ENCODE measurements at places on chromosomes 13 and 19.

DNA sequence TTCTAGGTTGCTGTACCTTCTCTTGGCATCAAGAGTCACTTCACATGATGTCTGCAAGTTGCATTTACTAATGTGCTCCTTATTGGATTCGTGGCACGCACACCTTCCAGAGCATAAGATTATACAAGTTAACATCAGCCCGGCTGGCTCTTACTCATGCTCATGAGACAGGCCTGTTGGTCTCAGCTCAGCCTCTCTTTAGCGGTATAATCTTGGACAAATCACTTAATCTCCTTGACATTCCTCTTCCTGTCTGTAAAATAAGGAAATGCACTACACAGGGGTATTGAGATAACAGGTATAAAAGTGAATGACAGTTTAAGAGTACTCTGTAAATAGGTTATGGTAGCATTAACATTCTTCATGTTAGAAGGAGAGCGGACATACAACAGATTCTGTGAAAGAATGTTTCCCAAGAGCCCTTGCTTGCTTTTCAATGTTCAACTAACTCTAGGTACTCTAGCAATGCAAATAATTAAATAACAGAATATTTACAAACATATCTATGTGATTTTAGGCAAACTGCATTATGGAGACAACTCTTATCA lies 181.1 kb downstream of the FGF14 start:
- DNase-seq: no peak

DNA sequence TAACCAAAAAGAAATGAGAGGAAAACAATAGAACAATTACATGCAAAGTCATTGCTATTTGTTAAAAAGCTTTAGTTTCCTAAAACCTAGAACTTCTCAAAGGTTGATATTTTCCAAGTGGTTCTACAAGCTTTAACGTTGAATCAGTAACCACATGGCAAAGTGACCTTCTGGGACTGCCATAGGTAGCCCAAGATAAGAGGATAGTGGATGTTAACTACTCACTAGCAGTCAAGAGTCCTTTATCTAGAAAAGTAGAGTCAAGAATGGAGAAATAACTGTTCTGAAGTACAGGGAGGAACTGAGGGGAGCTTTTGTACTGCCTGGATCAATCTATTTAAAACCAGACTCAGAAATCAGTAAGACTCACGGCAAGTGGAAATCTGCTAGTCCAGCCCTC lies 9.9 kb upstream of the SLC46A3 start:
- no peak for DNase-seq

DNA sequence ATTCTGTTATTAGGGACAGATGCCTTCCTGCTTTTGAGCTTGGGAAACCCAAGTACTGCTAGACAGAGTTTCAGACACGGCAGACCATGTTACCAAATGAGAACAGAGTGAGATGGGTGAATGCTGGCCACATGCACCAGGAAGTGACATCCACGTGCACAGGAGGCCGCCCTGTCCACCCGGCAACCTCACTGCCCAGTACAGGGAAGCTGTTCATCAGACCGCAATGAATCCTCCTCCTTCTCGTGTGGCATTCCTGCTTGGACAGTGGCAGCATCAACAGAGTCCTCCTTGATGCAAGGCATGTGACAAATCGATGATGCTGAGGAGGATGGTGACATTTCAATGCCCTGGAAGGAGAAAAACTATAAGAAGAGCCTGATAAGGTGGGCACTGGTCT lies 191.0 kb upstream of the SOX1 start:
- DNase-seq: no peak

DNA sequence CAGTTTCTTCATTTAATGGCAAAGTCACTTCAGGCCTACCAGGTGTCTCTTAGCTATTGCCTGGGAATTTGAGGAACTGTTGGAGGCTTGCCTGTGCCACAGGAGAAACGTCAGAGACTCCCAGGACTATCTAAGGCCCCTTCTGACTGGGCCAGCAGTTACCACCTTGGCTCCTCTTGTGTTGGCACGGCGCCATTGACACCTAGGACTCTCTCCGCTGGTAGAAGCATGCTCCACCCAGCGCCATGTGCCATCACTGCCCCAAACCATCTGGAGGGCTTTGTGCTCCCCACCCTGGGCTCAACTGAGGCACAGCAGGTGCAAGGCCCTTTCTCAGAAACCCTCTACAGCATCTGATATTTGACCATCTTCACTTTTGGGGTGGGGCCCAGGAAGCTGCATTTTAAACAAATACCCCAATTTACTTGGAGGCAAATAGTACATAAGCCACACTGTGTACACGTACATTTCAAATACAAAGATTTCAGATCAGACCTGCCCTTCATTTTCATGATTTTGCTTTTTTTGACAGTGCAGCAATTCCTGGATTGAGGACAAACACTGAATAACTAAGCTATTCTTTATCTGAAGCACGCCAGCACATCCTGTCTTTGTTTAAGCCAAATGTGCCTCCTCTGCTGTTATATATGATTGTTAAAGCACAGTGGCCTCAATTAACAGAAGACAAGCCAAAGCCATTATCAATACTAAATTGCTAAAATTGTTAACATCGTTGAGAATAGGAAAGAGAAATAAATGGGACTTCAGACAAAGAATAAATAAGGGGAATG lies 59.9 kb upstream of the TPP2 start:
- no peak for DNase-seq

GRCh38 chr19:11453468-11454341 lies 18.3 kb downstream of the PRKCSH start:
- peak; percentile 54 for DNase-seq

- DNase-seq: no peak
Observed at GRCh38 chr19:30481823-30482222, 109.6 kb downstream of the ZNF536 start.

DNA sequence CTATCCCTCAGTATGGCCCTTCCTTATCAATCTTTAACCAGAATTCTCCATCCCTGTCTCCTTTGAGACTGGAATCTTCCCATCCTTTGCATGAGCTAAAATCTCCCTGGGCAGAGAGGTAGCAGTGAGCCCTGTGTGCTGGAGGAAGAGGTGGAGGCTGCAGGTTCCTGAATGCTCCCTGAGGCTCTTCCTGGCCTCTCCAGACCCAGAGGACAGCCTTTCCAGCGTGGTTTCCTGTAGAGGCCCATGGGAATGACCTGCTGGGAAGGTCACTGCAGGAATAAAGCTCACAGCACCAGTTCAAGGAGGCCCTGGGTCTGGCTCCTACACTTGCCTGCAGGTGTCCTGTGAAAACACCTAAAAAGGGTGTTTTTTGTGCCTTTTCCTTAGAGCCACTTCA lies 4.6 kb downstream of the OR10H2 start:
- no peak for DNase-seq

DNA sequence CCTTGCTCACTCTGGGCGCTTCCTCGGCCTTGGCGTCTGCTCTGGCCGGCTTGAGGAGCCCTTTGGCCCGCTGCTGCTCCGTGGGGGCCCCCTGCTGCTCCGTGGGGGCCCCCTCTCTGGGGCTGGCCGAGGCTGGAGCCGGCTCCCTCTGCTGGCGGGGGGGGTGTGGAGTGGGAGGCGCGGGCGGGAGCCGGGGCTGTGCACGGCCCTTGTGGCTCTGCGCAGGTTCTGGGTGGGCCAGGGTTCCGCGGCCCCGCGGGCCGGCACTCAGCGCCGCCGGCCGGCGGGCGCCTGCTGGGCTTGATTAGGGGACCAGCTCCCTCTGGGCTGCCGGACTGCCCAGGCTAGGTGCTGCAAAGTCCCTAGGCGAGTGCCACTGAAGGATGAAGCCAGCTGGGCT lies 436.2 kb downstream of the SLITRK6 start:
- no peak for DNase-seq

DNA sequence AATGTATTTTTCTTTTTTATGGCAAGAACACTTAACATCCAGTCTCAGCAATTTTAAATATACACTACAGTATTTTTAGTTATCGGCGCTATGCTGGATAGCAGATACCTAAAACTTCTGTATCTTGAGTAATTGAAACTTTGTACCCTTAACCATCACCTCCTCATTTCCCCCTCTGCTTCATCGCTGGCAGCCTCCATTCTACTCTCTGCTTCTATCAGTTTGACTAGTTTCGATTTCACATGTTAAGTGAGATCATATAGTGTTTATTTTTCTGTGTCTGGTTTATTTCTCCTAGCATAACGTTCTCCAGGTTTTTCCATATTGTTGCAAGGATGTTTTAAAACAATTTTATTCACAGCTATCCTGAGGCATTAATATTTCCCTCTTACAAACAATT lies 340.8 kb upstream of the SLC10A2 start:
- no peak for DNase-seq
